Activated naive CD8-positive, alpha-beta T cell treated with anti-CD3 and anti-CD28 coated beads for 36 hours (primary cell): ENCODE measurements at places on chromosomes 6 and 20.

GRCh38 chr6:147203311-147204059 lies 732 bp upstream of the STXBP5 start:
- DNase-seq, result peak; percentile 82

DNA sequence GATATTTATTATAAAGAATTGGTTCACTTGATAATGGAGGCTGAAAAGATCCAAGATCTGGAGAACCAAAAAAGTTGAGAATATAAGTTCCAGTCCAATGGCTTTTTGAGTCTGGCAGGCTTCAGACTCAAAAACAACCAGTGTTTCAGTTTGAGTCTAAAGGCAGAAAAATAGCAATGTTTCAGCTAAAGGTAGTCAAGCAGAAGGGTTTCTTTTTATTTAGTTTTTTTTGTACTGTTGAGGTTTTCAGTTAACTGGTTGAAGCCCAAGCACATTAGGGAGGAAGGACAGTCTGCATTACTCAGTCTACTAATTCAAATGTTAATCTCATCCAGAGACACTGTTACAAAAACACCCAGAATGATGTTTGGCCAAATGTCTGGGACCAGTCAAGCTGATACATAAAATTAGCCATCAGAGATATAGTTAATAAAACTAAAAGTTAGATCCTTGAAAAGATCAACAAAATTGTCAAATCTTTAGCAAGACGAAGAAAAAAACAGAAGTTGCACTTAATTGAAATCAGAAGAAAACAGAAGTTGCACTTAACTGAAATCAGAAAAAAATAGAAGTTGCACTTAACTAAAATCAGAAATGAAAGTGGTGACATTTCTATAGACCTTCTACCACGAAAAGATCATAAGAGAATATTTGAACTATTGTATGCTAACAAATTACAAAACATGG lies 980.3 kb upstream of the FLRT3 start:
- no peak for DNase-seq

DNA sequence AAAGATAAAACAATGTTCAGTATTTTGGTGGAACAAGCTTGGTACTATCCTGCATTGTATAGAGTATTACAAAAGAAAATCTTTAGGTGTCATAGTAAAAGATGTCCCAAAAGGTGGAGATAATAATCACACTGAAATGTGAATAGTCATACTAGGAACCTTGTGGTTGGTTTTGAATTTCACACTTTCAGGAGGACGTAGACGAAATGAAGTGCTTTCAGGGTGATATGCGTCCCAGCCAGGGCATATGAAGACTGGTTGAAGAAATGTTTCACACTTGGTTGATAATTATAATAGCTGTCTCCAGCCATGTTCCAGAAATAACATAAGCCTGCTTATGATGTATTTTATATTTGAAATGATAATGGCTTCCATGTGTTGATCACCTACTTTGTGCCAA lies 60.4 kb downstream of the SCAND1 start:
- peak; percentile 7 for DNase-seq

DNA sequence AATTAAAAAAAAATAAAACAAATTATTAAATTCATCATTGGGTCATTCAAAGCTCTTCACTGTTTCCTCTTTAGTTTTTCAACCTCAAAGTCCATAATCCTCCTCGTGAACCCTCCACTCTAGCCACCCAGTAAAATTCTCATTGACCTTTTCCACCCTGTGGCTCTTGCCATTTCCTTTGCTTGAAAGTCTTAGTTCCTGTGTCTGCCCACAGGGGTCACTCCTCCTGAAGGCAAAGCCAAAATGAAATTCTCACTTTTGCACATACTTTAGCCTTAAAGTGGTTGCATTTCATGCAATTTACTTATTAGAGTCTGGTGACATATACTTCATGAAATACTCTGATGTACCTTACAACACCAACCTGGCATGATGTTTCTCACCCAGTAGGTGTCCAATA lies 263.7 kb downstream of the BMP2 start:
- no peak for DNase-seq
